Astrocyte of the cerebellum (primary cell): ENCODE measurements at places on chromosomes 4 and X.

GRCh38 chr4:178205826-178206225 is 763.6 kb upstream of the AGA start:
- no peak for DNase-seq

DNA sequence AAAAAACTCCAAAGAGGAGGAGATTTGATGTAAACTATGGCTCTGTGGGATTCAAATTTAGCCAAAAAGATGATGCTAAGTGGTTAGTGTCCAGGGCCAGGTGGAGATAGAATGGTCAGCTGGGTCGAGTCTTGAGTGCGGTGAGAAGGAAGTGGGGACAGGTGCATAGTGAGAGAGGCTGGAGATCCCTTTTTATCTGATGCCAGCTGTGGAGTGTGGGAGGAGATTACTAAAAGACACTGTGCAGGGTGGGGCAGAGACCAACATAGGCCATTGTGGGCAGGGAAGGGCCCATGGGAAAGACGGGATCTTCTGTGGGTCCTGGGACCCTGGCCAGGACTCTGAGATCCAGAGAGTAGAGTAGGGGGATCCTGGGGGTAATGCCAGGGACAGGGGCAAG is 34.6 kb upstream of the LEF1 start:
- DNase-seq, result no peak

DNA sequence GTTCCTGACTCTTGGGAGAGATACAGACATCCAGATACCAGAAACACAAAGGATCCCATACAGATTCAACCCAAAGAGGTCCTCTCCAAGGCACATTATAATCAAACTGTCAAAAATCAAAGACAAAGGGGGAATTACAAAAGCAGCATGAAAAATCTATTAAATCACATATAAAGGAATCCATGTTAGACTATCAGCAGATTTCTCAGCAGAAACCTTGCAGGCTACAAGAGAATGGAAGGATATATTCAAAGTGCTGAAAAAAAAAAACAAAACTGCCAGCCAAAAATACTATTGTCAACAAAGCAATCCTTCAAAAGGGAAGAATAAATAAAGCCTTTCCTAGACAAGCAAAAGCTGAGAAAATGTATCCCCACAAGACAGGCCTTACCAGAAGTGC is 14.8 kb upstream of the ADGRL3 start:
- DNase-seq, result no peak

DNA sequence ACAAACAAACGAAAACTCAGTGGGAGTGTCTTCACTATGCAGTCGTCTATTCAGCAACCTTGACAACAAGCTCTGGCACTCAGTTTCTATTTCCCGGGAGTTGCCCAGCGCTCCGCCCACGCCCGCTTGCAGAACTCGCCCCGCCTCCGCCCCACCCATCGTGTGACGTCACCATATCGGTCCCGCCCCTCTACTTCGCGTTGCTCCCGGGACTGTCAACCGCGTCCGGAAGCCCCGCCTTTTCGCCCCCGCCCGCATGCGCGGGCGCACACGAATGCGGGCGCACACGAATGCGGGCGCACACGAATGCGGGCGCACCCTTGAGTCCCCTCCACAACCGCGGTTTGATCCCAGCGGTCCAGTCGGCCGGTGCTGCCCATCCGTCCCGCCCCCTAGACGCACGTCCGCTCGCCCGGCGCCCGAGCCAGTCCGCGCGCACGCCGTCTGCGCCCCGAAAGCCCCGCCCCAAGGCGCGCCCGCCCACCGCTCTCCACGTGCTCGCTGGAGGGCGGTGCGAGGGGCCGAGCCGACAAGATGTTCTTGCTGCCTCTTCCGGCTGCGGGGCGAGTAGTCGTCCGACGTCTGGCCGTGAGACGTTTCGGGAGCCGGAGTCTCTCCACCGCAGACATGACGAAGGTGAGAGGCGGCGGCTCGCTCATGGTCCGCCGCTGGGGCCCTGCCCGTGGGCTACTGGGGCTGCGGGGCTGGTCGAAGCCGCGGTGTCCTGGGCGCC is at the start of gene LAP3:
LAP3 (plus strand) TSS at position 267 of the 733 bp plus-strand sequence; CDS start at position 535, 268 bp downstream.
- DNase-seq, result peak; percentile 93

DNA sequence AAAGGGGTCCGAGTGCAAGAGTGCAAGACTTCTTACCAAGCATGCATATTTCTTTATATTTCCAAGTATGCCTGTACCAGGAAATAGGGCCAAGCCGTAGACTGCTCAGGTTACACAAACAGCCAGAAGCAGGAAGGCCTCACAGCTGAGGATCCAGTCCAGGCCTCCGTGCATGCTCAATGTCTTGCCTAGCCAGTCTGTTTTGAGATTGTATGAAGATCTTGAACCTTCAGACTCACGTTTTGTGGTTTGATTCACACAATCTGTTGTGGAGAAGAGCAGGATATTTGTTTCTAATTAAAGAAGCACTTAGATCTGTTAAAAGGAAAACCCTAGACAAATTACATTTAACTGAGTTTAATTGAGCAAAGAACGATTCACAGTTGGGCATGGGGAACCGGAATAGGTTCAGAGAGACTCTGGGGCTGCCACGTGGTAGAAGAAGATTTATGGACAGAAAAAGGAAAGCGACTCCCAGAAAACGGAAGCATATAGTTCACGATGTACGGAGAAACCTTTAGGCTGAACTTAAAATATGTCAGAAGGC is 1.2 kb downstream of the MGST2 start:
- no peak for DNase-seq

- DNase-seq, result no peak
Observed at GRCh38 chr4:185566425-185566824, 31.1 kb upstream of the PDLIM3 start.

GRCh38 chr4:46934726-46935125 is 25.7 kb upstream of the COX7B2 start:
- no peak for DNase-seq

GRCh38 chr4:163500586-163500985 is 6.1 kb downstream of the TMA16 start:
- no peak for DNase-seq

DNA sequence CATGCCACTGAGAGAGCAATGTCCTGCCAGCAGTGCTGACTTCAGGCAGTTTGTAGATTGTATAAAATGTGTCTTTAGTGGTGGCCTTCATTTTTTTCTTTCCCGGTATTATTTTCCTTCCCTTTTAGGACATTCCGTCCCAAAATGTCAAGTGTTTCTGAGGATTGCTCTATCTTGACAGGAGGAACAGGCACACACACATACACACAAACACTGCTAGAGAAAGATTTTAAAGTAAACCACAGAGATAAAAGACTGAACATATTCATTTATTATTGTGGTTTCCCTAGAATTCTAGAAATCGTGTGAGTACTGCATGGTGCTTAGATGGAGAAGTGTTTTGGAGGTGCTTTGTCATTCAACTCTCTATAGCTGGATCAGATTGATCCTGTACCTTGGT is 111.9 kb downstream of the GABRB1 start:
- no peak for DNase-seq

DNA sequence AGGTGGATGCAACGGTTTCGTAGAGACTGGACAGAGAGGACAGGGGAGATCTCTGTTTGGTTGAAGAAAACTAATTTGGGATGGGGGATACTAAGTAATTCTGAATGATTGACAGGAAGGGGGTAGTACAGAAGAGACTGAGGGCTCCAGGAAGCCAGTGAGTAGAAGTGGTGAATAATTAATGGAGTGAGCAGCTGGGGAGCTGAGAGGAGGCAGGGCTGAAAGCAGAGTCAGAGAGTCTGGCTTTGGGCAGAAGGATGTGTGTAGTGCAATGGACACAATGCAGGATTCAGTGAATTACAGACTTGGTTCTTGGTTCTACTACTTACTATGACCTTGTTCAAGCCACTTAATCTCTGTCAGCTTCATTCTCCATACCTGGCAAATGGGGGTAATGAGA is 161.7 kb downstream of the RBMX2 start:
- DNase-seq, result no peak

GRCh38 chr4:81629366-81629765 is 157.7 kb upstream of the RASGEF1B start:
- no peak for DNase-seq

DNA sequence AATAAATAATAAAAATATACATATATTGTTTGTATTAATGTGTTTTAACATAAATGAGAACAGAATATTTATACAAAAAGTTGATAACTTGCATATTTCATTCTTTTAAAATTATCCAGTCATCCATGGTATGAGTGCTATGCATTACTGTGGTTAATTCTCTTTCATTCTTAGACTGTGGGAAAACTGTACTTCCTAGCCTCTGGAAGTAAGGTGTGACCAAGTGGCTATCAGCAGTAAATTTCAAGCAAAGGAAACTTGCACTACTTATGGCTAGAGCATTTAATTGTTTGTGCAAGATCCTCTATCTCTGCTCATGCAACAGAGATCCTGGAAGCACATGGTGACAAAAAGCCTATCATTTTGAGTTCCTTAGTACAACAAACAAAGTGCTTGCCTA is 1054.5 kb upstream of the PABPC4L start:
- peak; percentile 44 for DNase-seq

- no peak for DNase-seq
Observed at GRCh38 chr4:11799196-11799595, 370.5 kb upstream of the HS3ST1 start.

DNA sequence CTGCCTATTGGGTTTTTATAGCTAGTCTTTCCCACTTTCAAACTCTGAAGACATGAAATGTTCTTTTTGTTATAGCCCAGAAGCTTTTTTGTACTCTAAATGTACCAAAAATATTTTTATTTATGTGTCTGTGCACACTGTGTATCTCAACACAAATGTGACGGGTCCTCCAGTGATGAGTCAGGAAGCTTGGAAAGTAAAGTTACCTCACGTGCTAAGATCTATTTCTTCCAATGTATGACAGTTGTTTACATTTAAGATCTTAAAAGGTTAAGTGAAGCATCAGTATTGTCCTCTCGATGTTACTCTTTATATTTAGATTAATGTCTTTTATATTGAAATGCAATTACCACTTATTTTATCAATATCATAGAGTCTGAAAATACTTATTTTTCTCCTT is 29.1 kb upstream of the PRSS12 start:
- no peak for DNase-seq

- no peak for DNase-seq
Observed at GRCh38 chr4:114334884-114335330, 263.7 kb upstream of the UGT8 start.

- no peak for DNase-seq
Observed at GRCh38 chrX:3699821-3700381, 13.5 kb downstream of the PRKX start.

GRCh38 chr4:12636191-12636590 is 847.9 kb downstream of the RAB28 start:
- no peak for DNase-seq

- no peak for DNase-seq
Observed at GRCh38 chr4:38107818-38108217, 147.6 kb downstream of the PTTG2 start.

- peak; percentile 63 for DNase-seq
Observed at GRCh38 chr4:175035905-175036304, 117.7 kb downstream of the ADAM29 start.
